ENCODE measurements at places on chromosomes 2 and 18.

- DNase-seq, result no peak
These were observed 208.5 kb downstream of the GRB14 start for GRCh38 chr2:164412831-164413230.

DNA sequence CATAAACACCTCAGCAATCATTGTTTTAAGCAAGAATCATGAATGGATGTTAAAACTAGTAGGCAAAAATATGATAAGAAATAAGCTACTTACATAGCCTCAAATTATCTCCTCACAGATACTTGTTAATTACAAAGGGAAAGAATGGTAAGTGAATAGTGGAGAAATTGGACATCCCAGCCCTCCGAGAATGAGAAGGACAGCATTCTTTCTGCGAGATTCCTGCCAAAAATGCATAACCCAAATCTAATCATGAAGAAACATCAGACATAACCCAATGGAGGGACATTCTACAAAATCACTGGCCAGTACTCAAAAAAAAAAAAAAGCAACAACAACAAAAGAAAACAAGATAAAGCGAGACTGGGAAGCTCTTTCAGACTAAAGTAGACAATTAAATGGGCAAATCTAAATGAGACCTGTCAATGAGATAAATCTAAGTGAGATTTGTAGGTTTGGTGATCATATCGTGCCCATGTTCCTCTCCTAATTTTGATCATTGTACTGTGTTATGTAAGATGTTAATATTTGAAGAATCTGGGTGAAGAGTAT lies 57.9 kb upstream of the GLI2 start:
- DNase-seq, result no peak

GRCh38 chr2:65539633-65540032 lies 107.2 kb upstream of the SPRED2 start:
- DNase-seq, result no peak

DNA sequence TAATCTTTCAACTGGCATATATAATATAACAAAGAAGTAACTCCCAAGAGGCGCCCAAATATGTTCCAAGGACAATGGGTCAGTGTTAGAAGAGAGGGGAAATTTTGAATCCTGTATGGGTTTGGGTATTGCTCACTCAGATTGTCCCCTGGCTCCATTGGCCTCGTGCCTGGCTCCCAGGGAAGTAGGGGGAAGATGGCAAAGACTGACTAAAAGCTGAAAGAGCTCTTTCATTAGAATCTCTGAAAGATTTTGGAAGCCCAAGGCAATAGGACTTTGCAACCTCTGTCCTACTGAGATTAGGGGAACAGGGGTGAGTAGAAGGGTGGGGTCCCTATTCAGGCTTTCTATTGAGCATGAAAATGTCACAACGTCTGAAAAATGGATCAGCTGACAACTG lies 1272.8 kb upstream of the ZEB2 start:
- no peak for DNase-seq

DNA sequence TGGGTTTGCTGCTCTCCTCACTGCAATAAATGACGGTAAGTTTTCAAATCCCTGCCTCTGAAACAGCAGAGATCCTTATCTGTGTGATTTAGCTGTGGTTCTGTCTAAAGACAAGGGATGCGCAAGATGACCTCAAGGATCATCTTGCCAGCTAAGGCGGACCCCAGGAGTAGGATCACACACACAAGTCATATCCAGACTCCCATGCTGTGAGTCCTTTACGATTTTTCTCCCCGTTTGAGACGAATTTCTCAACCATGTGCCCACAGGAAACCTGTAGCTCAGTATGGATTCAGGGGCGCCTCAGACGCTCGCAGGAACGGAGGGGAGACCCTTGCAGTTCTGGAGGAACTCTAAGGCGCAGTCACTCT lies 11.1 kb upstream of the DCTN1 start:
- no peak for DNase-seq

- no peak for DNase-seq
These were observed 1932.8 kb downstream of the SUCLG1 start for GRCh38 chr2:82526277-82526676.

- no peak for DNase-seq
These were observed 14.0 kb upstream of the DUSP2 start for GRCh38 chr2:96159084-96159830.

DNA sequence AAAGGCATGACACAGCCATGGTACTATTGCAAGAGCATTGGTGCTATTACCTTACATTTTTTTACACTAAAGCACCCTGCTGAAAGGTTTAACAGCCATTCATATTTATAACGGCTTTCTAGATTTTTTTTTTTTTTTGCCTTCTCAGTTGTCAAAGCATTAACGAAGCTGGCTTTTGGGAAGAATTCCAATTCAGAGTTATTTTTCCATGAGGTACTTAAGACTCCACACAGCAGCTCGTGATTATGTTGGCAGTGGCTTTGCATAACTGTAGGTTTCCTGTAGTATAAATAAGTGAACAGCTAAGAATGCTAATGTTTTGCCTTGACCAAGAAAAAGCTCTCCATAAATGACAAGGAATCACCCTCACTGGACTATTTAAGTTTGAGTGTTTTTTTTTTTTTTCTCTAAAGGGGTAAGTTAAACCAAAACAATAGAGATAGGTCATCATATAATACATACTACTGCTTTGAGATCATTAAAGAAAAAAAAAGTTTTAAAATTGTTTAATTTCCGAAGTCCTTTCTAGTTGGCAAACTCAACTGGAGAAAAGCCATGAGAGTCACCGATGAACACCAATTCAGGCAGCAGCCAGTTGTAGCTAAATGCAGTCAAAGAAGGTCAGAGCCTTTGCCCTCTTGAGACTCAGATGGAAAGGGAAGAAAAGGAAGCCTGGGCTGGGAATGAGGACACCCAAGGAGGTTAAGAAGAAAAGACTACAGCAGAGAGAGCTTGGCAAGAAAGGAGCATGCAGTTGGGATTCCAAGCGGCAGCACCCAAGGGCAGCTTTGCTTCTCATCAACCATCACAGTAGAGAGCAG lies 187.4 kb upstream of the NCKAP5 start:
- DNase-seq, result no peak

DNA sequence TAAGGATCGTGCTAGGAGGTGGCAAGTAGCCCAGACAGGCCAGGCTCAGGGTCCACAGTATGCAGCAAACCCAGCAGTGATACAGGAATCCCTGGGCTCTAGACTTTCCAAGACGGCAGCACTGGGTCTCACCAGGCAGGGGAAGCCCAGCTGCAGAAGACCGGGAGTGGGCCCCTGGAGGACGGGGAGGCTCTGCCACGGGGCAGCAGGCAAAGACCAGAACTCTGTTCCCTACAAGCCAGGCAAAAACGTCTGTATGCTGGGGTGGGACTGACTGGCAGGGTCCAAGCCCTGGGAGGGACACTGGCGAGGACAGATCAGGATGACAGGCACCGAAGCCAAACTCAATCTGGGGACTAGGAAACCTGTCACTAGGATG lies 98.9 kb upstream of the SEC11C start:
- no peak for DNase-seq

- no peak for DNase-seq
These were observed 287.0 kb downstream of the TCF4 start for GRCh38 chr18:55300936-55301531.

- DNase-seq, result no peak
These were observed 7.9 kb upstream of the KCNF1 start for GRCh38 chr2:10903861-10904210.

- DNase-seq, result no peak
These were observed 72.6 kb downstream of the EVA1A start for GRCh38 chr2:75488157-75488556.

DNA sequence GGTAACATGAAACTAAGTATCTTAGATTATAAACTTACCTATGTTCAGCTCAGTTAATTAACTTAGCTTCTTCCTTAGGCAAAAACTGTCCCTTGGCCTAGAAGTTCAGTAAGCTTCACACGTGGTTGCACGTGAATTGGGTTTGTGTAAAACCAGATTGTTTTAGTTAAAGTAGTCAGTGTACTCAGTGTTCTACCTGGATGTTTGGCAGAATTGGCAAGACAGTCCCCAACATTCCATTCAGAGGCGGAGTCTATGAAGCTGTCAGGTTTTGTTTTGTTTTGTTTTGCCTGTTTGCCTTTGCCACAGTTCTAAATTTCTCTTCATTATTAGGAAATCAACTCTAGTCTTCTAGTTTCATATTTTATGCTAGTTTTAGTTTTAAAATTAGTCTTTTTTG lies 105.3 kb upstream of the ZEB2 start:
- DNase-seq, result no peak

DNA sequence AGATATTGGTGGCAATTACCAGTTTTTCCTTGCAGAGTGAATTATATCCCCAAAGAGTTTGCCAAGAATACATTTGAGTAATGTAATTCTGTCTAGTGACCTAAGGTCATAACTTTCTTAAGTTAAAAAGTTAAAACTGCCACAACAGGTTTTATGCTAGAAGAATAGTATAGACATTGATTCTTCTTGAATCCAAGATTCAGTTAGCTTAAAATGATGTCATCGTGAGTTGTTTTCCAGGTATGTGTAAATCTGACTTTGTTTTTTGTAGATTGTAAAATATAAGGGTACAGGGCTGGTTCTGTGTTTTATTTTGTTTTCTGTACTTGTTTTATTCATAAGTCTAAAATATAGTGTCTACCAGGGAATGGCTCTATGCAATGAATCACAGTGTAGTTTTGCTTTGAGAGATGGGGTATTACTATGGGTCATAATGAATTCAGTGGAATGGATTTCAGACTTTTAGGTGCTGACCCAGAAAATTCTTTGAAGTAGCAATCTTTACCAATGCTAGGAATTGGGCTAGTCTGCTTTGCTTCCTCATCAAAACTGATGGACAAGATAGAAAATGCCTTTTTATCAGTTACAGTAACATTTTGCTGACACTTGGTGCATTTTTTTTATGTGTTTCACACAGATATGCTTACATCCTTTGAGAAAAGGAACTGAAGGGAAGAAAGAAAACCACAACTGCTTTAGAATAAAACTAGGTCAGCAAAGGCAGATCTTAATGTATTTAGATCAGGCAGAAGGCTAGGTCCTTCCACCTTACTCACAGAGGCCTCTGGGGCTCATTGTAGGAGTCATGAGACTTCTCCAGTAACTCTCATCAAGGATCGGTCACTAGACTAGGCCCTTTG lies 20.8 kb upstream of the MGAT5 start:
- DNase-seq, result no peak

DNA sequence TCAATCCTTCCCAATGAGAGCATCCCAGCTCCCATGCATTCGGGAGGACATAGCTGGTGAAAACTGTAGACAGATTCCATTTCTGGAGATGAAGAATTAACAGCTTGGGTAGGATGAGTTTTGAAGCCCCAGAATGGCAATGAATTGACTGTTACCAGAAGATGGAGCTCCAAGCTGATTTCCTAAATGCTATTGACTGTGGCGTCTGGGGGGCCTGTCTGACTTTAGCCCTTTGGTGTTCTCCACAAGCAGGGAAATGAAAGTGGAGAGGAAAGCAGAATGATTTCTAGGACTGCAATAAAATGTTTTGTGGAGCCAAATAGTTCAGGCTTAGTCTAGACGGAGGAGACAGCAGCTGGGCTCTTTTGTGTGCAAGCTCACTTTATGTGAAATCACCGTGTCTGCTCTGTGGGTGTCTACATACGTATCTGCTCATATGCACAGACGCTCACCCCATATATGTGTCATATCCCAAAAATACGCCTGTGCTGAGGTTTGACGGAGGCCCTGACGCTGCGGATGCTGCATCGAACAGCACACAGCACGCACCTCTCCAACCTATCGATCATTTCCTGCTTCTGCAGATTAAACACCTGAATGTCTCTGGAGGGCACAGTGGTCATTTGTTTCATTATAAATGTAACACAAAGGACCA lies 166.4 kb upstream of the PXDN start:
- no peak for DNase-seq

GRCh38 chr2:27651056-27651455 lies 12.4 kb downstream of the SUPT7L start:
- DNase-seq, result no peak

DNA sequence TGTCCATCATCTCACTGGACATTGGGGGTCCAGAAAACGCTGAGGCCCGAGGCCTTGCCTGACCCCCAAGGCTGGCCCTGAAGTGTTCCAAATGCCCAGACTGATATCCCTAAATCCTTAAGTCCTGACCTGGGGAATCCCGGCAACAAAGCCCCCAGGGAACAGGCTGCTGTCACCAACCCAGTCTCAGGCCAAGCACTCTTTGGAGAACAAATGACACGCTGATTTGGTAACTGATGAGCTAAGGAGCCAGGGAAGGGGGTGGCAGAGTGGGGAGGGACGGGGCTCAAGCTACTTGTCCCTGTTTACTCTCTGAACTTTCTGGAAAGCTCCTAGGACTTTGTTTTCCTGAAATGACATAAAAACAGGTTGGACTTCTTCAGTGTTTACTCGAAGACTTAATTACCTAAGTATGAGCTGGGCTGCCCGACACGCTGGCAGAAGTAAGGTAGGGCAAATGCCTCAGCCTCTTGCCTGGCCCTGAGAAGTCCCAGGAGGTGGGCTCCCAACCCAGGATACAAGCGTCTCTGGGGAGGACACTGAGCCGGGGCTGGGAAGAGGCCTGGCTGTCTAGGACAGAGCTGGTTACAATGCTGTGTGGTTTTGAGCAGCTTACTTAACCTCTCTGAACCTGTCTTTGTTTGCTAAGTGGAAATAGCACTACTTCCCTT lies 105.5 kb upstream of the GLI2 start:
- no peak for DNase-seq

DNA sequence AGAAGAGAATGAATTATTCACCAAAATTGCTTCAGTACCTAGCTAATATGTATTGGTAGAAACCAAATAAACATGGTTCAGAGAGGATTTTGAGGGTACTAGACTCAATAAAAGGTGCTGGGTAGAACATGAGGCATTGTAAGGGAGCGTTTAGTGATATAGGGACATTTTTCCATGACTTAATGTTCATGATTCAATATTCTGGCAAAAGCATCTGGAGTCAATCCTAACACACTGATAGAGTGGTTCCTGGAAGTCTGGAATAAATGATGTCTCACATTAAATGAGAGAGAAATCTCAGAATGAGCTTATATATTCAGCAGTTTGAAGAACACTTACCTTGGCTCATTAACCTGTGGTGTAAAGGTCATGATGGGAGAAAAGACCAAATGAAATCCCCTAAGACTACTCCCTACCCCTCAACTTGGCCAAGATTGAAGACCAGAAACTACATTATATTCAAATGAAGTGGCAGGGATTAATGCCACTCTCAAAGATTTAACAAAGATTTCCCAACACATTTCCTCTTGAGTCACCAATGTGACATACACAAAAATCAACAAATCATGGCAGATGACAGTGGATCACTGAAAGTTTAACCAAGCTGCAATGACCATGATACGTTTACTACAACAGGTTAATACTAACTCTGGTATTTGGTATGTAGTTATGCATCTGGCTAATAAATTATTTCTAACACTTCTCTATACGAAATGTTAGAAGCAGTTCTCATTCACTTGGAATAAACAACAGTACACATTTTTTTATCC lies 309.5 kb downstream of the SATB2 start:
- no peak for DNase-seq
